ENCODE measurements at places on chromosomes 4 and X.

DNA sequence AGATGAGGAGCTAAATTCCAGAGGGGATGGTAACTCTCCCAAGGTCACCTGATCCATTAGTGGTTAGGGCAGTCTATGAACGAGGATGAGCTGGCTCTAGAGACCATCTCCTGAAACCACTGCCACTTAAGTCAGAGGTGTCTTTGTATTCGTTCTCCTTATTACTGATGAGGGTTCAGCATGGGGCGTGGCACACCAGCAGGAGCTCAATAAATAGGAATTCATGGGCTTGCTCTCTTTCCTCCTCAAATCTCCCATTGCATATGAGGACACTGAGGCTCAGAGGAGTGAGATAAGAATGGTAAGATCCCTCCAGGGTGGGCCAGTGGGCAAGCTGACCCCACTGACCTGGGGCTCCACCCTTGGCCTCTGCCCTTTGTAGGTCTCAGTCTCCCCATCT is 1.7 kb upstream of the GATA1 start:
- no peak for DNase-seq

GRCh38 chr4:81617545-81617944 is 145.8 kb upstream of the RASGEF1B start:
- no peak for DNase-seq

- no peak for DNase-seq
Measured at GRCh38 chr4:25799522-25799921, 63.3 kb downstream of the SEL1L3 start.

GRCh38 chrX:154036513-154036912 is 16.8 kb upstream of the IRAK1 start:
- DNase-seq: peak; percentile 48

GRCh38 chrX:132218100-132218812 is 991 bp downstream of the RAP2C start:
- DNase-seq: peak; percentile 88
